ENCODE measurements at places on chromosomes 2 and 18.

- peak; percentile 22 for DNase-seq
Observed at GRCh38 chr2:200862532-200863000, 1.9 kb downstream of the CLK1 start.

- no peak for DNase-seq
Observed at GRCh38 chr2:121284463-121285449, at the start of gene TFCP2L1. Gene TFCP2L1, minus strand, starts transcription at chr2:121285202. Its CDS starts 93 bp downstream, at chr2:121285109.

DNA sequence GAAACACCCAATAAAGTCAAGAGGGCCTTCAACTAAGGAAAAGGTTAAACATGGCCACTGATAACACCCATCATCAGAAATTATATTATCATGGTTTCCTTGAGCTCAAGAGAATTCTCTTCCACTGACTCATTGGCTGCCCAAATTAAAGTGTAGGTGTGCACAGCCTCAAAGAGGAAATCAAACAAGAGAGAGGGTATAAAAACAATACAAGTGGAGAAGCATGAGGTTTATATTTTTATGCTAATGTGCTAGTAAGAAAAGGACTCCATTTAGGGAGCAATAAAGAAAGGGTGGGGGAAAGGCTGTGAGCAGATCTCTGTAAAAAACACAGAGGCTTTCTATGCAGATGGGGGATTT lies 168.8 kb upstream of the VRK2 start:
- no peak for DNase-seq

DNA sequence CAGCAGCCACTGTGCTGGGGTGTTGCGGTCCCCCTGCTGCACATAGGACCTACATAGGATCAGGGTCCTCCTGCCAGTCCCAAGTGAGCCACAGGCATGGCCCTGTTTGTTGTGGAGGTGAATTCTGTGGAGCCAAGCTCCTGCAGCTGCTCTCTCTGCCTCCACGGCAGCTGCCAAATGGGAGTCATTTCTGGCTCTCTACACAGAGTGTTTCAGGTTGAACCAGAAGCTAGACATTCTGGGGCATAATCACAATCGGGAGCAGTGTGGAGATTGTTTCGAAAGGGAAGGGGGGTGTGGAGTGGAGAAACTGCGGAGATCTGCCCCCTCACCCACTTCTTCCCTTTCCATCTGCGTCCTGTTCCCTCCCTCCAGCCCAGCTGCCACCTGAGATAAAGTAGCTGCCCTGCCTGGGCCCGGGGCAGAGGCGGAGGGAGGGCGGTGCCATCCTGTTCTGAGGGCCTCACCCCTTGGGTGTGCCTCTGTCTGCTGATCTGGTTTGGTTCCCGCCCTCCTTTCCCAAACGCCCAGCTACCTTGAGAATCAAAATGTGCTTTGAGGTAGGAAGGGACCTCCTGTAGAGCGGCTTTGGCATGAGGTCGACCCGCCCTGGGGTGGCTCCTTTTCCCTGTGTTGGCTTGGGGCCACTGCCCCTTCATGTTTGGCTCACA lies 139.4 kb downstream of the WDSUB1 start:
- no peak for DNase-seq

DNA sequence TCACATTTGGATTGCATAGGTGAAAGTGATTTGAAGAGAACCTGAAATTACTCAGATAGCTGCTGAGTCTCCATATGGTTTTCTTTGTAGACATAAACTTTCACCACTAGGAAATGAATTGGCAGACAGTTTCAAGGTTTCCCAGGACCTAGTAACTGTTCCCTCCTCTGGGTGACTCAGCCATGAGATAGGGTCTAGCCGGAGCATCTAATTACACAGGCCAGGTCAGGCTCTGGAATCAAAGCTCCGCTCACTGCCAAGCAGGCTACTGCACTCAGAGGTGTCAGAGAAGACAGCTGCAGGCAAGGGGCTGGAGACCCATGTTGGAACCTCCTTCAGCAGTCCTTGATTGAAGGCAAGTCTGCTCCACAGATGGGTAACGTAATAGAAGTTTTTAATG lies 429.2 kb downstream of the TNS1 start:
- no peak for DNase-seq

DNA sequence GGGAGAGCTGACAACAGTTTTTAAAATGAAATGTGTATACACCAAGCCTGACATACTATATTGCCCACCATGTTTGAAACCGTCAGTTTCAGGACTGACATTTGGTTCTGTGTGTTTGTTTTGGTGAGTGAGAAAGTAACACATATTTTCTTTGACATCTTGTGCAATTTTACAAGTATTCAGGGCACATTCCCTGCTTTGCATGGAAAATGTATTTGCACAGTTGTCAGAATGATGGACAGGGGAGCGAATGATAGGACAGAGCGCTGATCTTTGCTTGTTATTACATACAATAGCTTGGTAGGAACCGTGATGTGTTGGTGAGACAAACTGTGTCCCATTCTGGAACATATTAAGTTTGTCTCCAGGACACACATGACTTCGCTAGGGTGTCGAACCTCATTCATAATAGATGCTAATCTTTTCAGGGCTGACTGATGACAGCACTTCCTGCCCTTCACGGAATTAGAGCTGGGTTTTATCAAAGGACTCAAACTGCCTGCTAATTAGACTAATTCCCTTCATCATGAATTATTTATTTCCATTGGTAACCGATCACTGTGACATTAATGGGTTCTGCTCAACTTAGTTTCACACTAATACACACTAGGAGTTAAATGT lies 158.5 kb downstream of the CDCA7 start:
- DNase-seq, result no peak

DNA sequence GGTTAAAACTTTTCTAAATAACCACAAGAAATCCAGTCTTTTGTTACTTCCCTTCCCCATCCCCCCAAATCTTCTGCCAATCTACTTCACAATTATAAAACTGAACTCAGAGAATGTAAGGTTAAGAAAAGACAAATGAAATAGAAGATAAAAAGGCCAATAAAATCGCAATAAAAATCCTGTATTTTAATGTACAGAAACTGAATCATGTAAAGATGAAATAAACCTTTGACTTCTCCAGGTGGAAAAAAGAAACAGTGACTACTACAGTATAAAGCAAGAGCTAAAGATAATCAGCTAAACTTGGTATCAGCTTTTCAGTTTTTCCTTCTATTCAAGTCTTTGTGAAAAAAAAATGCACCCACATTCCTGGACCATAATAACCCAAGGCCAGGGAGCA lies 1.7 kb downstream of the SYT4 start:
- DNase-seq, result no peak

DNA sequence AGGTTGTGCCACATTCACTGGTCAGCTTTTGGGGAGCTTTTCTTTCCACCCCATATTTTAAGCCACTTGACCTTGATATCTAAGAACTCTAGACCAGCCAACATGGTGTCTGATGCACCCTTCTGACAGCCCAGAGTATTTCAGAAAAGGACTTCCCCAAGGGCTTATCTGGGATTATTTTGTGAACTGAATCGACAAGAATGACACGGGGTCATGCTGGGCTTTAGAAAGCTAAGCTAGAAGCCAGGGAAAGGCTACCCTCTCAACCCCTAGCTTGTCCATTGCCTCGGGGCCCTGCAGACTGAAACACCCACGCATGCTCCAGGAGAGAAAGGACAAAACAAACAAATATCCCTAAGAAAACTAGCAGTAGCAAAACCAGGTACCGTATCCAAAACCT lies 16.0 kb downstream of the SLC4A5 start:
- no peak for DNase-seq

DNA sequence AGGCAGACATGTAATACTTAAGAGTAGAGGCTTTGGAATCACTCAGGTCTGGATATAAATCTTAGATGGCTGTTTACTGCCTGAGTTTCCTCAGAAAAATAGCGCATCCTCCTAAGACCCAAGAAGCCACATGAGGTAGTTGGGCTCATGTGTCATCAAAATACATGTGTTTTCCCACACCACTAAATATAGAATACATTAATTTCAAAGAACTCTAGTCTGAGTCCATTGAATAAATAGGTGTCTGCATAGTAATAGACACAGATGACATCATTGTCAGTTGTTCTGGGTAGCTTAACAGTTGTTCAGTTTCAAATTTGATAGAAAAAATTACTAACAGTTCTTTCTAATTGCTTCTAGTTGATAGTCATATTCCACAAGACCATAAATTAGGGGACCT lies 9.6 kb downstream of the PPP1R1C start:
- no peak for DNase-seq
